ENCODE measurements at places on chromosomes 5 and 9.

DNA sequence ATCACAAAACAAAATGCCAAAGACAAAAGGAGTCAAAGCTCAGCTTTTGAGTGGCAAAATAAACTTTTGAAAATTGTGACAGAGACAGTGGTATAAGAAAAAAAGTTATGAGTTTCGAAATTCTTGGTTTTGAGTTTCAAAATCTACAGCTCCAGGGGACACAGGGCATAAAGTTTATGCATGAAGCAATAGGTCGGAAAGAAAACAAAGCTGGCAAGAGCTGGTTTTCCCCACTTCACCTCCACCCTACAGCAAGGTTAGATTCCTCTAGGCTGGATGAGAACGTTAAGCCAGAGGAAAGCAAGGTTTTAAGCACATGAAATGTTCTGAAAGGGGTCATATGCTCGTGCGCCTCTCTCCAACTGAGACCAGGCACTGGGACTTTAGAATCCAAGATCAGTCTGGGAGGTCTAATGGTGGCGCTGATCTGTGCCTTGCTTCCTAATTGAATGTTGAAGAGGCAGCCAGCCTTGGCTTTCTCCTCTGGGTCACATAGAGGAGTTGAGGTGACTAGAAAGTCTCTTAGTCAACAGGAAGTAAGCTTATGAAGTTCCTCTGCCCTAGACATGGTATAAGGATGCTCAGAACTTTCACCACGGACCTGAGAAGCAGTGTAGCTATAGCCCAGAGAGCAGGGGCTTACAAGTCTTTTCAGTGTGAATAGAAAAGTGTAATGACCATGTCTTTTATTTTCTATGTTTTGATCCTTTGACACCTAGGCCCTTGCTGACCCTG, 167.7 kb upstream of the DMAC1 start:
- no peak for DNase-seq

DNA sequence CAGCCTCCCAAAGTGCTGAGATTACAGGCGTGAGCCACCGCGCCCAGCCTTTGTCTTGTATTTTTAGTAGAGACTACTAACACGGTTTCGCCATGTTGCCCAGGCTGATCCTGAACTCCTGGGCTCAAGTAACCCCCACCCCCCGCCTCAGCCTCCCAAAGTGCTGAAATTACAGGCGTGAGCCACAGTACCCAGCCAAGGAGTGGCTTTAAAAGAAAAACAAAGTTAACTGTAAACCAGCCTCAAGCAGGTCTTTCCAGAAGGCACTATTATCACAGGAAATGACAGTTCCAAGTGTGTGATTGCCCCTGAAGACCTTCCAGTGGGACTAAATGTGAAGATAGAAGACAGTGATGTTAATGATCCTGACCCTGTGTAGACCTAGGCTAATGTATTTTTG, 31.1 kb downstream of the SIL1 start:
- no peak for DNase-seq

DNA sequence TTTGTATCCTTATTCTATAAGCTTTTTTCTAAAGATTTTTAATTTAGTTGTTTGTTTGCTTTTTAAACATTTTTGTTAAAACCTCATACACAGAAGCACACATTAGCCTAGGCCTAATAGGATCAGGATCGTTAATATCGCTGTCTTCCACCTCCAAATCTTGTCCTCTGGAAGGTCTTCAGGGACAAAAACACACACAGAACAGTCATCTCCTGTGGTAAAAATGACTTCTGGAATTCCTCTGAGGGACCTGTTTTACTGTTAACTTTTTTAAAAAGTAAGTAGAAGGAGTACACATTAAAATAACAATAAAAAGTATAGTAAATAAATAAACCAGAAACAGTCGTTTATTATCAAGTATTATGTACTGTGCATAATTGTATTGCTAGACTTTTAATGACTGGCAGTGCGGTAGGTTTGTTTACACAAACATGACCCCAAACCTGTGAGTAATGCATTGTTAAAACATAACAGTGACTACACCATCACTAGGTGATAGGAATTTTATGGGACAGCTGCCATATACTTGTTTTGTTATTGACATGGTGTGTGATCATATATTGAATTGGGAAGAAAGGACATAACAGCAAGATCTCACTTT, 109.6 kb downstream of the ZCCHC7 start:
- no peak for DNase-seq

GRCh38 chr9:131717719-131718460, 22.0 kb downstream of the RAPGEF1 start:
- no peak for DNase-seq

DNA sequence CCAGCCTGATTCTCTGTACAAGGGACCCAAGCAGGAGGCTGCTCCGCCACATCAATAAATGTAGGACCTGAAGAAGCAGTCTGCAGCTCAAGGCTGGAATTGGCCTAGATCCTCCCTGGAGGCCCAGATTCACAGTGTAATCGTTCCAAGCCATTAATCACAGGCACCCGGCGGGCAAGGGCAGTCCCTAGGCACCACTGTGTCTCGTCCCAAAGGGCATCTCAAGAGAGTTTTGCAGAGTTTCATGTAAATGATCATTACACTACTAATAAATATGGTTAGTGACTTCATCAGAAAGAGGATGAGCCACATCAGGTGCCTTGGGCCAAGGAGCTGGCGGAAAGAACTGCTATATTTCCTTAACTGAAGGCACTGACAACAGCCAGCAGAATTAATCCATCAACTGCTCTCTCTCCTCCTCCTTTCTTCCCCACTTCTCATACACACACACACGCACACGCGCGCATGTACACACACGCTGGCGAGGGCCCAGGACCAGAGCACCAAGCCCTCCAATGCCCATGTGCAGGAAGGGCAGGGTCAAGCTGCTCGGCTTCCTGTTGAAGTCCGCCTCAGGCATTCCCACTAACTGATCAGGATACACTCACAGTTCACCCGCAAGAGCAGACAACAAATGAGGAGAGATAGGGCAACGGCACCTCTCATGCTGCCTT, 33.9 kb downstream of the GNAQ start:
- no peak for DNase-seq

- no peak for DNase-seq
Measured at GRCh38 chr5:103036601-103037000, 83.3 kb downstream of the GIN1 start.

- DNase-seq, result peak; percentile 6
Measured at GRCh38 chr5:147101659-147102369, 133.0 kb upstream of the STK32A start.

DNA sequence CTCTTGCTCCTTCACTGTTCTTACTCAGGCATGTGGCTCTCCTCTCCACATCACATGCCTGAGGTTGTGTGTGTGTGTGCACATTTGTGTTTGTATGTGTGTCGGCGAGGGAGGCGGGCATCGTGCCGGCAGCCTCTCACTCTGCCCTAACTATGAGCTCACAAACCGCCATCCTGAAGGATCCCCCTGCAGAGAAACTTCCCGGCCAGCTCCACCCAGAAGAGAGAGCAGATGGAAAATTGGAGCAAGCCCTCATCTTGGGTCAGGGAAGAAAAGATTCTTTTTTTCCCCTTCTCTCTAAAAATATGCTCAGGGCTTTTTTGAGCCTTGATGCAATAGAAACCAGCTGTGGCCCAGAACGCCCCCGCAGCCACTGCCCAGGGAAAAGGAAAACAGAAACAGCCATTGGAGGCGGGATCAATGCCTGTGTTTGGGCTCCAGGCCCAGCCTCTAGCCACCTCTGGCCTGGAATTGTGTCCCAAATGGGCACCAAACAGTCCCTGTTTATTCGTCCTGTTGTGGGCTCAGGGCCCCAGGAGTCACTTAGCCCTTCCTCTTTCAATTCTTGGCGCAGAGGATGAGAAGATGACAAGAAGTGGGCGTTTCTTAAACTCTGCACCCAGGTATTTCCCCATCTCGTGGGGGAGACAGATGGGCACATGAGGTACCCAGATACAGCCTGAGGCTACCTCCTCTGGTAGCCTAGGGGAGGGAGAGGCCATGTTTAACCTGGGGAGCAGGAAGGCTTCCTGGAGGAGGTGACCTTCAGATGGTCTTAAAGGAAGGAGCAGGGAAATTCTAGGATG, 151.5 kb downstream of the RGS3 start:
- DNase-seq, result no peak

DNA sequence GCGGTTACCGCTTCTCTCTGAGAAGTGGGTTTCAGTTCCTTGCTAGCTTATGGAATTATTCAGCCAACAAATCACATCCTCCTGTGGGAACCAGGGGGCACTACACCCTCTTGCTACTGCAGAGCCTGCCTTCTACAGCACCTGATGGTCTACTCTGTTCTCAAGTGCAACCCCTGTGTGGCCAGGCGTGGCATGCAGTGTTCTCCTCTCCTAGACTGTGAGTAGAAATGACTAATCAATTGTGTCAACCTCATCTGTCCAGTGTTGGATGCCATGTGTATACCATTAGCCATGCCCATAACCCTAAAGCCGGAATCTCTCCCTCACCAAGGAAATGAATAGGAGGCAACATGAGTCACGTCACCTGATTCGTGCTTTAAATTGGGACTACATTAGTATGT, 117.2 kb upstream of the LIFR start:
- DNase-seq, result no peak

GRCh38 chr9:113581865-113582697, 118.6 kb downstream of the RGS3 start:
- peak; percentile 83 for DNase-seq

DNA sequence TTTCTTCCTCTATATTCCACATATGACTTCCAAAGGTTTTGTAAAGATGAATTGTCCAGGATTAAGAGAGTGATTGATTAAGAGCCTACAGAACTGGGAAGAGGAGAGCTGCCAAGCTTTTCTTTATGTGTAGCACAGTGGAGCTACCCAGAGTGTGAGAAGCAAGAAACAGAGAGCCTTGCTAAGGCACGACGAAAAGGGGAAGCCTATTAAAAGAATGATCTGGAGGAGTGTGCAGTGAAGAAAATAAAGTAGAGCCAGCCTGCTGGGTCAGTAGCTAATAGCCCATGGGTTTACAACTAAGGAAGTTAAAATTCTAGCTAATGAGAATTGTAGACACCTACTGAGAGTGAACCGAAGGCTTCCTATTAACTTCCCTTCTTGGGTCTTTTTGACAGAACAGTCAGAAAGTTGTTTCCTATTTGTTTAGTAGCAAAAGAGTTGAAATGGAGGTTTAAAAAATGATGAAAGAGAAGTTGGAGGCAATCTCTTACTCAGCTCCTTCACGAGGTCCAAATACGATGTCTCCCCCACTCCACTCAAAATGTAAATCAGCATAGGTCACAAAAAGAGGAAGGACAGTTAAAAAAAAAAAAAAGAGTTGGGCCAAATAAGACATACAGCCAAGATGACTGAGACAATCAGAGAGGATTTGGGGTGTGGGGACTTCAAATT, 957 bp upstream of the PRR16 start:
- no peak for DNase-seq

DNA sequence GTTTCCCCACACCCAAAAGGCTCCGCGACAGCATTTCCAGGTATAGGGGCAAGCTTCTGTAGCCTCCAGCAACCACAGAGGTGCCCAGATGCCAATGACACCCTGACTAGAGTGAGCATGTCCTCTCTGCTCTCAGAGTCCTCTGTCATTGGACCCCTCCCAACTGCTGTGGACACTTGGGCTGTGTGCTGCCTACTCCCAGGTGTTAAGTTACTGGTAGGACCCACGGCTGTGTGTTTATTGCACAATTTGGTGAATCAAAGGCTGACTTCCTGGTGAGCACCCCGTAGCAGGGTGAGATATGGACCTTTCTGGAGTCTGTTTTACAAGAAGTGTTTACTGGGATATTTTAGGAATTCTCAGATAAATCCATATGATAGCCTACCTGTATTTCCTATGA, 36.0 kb downstream of the SH3GL2 start:
- no peak for DNase-seq

- DNase-seq, result no peak
Measured at GRCh38 chr5:156936972-156937371, 26.1 kb downstream of the TIMD4 start.

DNA sequence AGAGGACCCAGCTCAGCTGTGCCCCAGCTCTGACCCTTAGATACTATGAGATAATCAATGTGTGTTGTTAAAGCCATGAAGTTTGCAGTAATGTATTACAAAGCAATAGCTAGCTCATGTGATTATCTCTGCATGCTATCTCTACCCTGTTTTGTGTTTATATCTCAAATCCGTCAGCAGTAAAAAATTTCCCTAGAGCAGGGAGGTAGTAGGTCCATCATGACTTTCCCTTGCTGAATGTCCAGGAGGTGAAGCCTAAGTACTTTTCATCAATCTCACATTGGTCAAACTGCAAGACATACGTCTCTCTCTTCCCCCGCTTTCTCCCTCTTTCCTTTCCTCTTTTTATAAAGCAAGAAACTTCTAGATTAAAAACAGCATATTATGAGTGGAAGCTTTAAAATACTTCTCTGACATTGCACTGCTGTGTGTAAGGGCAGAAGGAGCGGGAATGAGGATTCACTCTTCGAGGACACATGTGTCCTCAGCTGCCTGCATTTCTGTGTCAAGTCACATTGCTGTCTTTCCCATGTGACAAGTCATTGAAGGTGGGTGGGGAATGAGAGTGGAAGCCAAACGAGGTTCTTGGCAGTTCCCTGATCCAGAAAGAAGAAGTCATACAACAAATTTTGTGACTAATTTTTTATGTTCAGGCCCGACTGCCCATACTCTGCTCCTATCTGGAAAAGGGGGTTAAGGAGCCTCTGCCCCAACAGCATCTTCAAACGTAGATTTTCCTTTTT, 93.1 kb upstream of the RETREG1 start:
- DNase-seq, result no peak

DNA sequence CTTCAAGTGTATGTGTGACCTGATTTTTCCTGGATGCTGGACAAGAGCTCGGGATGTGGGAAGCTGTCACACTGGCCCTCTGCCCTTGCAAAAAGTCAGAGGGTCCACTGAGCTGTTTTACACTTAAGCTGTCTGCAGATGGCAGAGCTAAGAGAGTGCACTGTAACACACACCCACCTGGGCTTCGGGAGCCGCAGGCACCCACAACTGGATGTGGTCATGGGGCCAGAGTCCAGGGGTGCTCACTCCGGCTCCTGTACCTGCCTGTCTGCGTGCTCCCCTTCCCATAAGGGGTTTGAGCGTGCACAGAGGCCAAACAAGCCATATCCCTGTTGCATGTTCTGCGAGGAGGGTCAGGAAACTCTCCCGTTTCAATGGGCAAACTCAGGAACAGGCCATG, 82.5 kb downstream of the LRRC70 start:
- DNase-seq, result no peak

DNA sequence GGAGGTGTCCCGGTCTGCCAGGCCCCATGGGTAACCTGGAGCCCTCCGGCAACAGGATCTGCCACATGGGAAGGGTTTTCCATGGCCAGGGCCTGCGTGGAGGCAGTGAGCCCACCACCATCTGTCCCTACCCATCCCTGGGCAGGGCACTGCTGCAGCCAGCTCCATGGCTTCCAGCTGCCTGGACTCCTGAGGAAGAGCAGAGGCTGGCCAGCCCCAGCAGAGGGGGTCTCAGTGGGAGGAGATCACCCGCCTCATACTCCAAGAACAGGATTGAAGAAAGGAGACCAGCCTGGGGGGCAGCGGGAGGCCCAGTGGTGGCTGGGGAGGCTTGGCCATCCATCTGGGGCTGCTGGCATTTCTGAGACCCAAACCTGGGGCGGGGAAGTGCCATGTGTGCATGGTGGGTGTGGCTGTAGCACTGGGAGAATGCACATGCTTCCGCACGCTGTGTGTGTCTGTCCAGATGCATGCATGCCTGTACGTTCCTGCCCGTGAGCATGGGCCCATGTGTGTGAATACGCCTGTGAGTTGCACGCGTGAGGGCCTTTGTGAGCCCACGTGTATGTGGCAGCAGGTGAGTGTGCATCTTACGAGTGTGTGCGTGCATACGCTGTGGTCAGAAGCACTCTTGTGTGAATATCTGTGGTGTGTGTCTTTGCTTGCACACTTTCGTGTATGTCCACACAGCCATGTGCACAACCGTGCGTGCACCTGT, 78.5 kb downstream of the LMX1B start:
- DNase-seq, result no peak

GRCh38 chr5:136018814-136019783, 9.7 kb upstream of the TGFBI start:
- peak; percentile 80 for DNase-seq

All from AG08396 (cell line).